ENCODE measurements at places on chromosomes 4 and X. TPM values are rescaled to one million over a fixed set of nuclear protein-coding genes. Genes with fewer than 3 reads are reported as not detected.

- no peak for DNase-seq
Measured at GRCh38 chr4:46450556-46450955, 60.6 kb upstream of the GABRA2 start.

Gene TMPRSS11F
- total RNA-seq: not detected

DNA sequence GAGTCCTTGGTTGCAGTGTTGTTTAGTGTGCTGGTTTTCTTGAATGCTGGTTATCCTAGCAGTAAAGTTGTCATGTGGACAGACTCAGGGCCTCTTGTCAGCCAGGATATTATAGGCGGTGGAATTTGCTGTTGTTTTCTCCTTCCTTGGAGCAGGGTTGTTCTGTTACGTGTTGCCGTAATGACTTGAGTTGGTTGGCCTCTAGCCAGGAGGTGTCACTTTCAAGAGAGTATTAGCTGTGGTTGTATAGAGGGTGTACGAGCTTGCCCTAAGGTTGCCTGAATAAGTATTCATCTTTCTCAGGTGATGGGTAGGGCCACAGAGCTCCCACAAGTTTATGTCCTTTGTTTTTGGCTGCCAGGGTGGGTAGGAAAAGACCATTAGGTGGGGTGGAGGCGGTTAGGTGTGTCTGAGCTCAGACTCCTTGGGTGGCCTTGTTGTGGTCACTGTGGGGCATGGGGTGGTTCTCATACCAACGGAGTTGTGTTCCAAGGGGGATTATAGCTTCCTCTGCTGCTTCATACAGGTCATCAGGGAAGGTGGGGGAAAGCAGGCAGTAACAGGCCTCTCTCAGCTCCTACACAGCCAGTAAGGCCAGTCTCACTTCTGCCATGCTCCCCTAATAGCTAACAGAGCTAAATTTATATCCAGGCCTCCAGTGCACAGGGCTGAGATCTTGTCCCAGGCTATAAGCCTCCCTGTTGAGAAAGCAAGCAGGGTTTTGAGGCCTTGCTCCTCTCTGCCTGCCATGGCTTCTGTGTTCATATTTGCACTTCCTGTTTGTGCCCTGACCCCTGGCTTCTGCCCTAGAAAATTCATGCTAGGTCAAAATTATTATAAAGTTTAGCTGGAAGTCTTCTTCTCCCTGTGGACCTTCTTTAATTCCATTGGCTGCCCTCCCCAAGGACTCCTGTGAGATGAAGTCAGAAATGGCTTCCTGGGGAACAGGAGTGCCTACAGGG, 594.7 kb downstream of the RAPGEF2 start:
- DNase-seq: no peak

DNA sequence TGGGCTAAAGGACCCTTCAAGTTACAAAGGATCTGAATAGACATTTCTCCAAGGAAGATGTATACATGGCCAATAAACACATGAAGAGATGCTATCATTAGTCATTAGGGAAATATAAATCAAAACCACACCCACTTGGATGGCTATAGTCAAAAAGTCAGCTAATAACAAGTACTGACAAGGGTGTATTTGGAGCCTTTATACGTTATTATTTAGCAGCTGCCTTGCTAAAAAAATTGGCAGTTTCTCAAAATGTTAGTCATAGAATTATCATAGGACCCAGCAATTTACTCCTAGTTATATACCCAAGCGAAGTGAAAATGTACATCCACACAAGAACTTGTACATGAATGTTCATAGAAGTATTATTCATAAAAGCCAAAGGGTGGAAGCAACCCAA, 112.7 kb upstream of the DUSP21 start:
- no peak for DNase-seq

Gene IL15
- 27.4 TPM for total RNA-seq

- DNase-seq: no peak
Measured at GRCh38 chrX:76987381-76987780, 459.8 kb upstream of the FGF16 start.

Gene TRIM61
- not detected for total RNA-seq

Gene HERC5
- 15.4 TPM for total RNA-seq

GRCh38 chr4:152640058-152640921, 39.5 kb downstream of the TMEM154 start:
- DNase-seq: peak; percentile 31

Data from Caki2 (cell line).